T-helper 2 cell (primary cell): ENCODE measurements at places on chromosomes 4 and X.

GRCh38 chrX:122512561-122513072 lies 671.5 kb upstream of the GRIA3 start:
- no peak for DNase-seq

- DNase-seq, result no peak
These were observed 123.5 kb upstream of the JADE1 start for GRCh38 chr4:128686032-128686465.

DNA sequence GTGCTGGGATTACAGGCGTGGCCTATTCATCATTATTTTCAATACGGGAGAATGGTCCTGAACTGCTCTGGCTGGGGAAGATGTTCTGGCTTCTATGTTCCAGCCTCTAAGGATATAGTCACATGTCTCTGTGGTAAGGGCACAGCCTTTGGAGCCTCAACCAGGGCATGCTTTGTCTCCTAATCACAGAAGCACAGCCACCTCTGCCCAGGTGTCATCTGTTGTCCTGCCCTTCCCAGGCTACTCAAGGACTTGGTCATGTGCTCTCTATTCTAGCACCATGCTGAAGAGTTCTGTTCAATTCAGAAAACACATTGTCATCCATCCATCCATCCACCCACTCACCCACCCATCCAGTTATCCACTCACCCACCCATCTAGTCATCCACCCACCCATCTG lies 29.5 kb downstream of the ASMTL start:
- no peak for DNase-seq

DNA sequence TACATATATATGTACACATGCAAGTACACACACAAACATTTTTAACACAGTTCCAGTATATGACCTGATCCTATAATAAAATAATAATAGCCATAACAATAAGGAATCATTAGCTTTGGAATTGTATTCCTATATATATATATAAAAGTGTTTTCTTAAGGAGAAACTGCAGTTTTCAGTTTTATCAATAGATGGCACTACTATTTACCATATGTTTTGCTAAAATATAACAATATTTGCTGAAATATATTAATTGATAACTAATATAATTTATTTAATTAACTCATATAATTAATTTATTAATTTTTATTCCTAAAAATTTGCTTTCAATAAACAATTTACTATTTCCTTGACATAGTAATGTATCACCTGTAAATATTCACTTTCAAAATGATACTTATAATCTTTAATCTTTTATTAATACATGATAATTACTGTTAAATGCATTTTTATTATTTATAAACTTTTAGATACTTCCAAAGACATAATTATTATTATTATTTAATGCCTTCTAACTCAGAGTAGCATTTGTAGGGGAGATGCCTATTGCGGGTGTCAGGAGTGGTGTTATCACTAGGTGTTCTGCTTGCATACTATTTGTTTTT lies 599.5 kb downstream of the FSTL5 start:
- no peak for DNase-seq
